ENCODE measurements at places on chromosomes 6 and 20.

DNA sequence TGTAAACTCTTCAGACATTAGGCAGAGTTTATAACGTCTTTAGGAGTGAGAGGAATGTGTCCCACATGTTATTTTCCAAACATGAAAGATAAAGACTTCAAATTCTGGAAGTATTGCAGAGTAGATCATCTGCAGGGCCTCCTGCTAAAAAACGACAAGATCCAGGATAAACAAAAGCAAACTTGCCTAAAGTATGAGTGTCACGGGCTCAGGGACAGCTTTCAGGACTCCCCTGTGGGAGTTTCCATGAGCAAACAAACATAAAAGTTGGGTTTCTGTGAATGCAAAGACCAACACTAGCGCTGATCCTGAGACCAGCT lies 76.9 kb downstream of the TXNDC5 start:
- DNase-seq = no peak

DNA sequence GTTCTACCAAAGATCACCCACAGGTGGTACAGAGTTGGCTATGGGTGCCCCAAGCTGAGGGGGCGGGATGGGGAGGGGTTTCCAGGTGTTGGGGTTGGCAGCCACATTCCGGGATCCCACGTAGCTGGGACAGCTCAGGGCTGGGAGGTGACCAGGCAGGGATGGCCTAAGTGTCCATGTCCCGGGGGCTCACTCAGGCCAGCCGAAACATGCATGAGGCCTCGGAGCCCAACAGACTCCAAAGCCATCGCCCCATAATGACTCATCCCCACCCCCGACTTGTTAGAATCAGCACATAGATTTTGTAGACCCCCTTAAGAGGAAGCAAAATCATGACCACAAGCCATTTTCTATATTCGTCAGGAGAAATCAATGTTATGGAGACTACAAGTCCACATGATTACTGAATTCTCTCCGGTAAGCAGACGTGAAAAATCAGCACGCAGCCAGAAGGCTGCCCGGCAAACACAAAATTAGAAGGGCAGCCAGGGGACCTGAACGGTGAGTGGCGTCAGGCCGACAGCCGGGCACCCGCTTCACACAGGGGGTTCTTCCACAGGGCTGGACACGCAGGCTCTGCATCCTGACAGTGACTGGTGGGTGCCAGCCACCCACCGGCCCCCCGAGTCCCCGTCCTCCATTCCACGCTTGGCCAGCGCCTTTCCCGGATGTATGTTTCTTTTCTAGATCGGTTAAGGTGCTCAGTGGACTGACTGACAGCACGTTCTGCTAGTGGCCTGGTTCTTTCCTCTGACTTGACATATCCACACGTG lies 81.2 kb downstream of the RAMACL start:
- no peak for DNase-seq

DNA sequence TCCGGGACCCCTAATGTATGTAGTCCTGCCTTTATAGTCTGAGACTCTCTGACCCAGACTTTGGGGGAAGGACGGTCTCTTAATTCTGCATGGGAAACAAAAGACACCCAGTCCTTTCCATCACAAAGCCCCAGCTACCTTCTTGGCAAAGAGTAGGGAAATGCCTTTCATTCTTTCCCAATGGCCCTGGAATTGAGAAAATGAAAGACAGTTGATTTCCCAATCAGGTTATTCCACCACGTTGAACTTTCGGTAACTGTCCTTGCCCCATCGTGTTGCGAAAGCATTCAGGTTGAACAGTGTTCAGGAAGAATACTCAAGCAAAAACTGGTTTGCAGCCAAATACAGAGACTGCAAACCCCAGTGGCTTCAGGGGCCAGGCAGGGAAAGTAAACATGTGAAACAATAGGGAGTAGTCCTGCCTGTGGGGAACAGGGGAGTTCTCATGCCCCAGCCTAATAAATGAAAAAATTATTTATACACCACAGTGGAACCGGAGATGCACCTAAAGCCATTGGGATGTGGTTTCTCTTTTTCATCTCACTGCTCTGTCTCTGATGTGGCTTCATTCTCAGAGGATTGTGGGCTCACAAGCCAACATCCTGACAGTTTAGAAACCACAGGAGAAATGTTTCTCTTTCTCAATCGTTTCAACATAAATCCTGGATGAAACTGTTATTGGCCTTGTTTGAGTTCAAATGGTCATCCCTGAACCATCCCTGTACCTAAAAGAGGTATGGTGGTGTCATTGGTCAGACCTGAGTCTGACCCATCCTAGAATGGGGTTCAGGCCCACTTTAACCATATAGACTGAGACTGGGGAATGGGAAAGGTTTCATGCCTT lies 44.2 kb upstream of the SLC9A8 start:
- no peak for DNase-seq

DNA sequence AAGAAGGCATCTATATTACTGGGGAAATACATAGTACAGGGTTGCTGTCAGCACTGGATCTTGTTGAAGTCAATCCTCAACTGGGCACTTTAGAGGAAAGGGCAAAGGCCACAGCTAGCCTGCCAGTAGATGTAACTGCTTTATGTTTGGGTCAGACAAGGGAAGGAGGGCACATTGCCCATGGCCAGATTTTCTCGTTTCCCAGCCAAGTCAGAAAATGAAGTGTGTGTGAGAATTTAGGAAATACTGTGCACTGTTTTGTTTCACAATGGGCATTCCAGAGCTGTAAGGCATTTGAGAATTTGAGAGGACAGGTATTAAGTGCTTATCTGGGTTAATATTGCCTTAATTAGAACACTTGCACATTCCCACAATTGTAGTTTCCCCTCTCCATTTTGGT lies 183.9 kb upstream of the MCHR2 start:
- DNase-seq = no peak

GRCh38 chr6:88177961-88178464 lies 11.9 kb upstream of the CNR1 start:
- DNase-seq = no peak

GRCh38 chr6:158797331-158798310 lies 21.5 kb downstream of the EZR start:
- DNase-seq = no peak
